Stimulated activated CD8-positive, alpha-beta memory T cell treated with anti-CD3 and anti-CD28 coated beads, Interleukin-7, amount 100 ng/mL, for 24 hours (primary cell): ENCODE measurements at places on chromosomes 7 and 10.

GRCh38 chr10:63084690-63085382 lies 48.3 kb upstream of the NRBF2 start:
- DNase-seq = no peak

- DNase-seq = no peak
These were observed 46.2 kb downstream of the ICA1 start for GRCh38 chr7:8215648-8216333.

DNA sequence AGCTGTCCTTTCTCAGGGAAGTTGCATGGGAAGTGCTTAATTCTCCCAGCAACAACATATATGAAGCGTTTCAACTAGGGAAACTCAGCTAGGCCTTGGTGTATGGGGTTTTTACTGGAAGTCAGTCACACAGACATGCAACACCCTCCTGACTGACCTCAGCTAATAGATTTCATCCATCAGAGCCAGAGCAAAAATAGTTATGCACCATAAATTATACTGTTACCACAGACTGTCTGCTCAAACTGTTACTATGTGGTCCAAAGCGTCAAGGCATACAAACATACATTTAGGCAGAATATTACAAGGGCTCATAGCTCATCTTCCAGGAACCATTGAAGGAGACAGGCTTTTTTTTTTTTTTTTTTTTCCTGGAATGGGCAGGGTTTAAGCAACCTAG lies 417.9 kb downstream of the ANKRD7 start:
- DNase-seq = no peak

DNA sequence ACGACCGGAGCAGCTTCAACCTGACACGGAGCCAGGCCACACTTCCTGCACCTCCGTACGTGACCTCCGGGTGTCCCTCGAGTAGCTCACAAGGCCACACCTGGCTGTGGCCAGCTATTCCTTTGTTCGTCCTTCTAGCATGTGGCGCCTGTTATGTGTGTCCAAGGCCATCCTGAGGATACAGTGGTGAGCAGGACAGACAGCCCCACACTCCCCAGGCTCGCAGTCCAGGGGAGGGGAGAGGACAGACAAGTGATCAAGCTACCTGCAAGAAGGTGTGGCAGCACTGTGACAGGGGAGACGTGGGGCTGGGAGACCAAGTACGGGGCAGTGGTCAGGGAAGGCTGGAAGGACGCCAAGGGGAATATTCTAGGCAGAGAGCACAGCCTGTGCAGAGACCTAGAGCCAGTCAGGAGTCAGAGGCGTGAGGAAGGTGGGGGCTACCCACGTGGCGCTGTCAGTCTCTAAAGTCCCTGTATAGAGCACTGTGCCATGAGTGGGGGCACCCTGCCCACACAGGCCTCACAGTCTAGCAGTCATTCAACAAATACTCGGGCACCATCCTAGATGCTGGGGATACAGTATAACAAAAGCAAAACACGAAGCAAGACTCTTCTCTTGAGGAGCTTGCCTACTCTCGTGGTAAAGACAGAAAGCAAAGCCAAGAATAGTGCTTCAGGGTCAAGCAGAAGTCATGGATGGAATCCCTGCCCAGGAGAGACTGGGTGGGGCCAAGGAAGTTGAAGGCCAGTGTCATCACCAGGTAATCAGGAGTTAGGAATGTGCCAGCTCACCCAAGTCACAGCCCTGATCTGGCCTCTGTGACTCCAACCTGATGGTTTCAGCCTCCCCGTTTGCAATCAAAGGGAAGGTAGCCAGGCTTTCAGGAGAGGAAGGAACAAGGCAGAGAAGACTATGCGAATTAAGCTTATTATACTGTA lies 58.6 kb downstream of the PROSER2 start:
- no peak for DNase-seq

- no peak for DNase-seq
These were observed 71.0 kb downstream of the SLC25A13 start for GRCh38 chr7:96250776-96251361.

- no peak for DNase-seq
These were observed 323.3 kb upstream of the ZNF32 start for GRCh38 chr10:43971981-43972380.

GRCh38 chr7:92717993-92718716 lies 118.2 kb downstream of the CDK6 start:
- DNase-seq = peak; percentile 18

- no peak for DNase-seq
These were observed 5.7 kb upstream of the ZYX start for GRCh38 chr7:143375298-143376034.

- DNase-seq = peak; percentile 23
These were observed 6.9 kb upstream of the SH2B2 start for GRCh38 chr7:102279537-102280400.

DNA sequence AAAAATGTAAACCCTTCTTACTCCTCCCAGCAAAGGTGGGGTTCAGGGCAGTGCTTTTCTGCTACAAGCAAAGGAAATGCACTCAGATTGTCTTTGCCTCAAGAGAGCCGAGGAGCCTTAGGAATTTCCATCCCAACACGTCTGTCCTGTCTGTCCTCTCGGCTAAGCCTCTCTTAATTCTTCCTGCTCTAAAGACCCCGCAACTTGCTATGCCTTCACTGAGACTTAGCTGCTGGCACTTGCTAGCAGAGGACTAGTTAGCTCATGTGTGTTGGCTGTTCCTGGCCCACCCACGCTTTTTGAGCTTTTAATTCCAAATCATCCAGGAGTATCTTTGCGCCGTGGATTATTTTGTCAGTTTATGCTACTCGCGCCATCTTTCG lies 481 bp upstream of the NPM3 start:
- DNase-seq = no peak

- no peak for DNase-seq
These were observed 123.6 kb downstream of the ADCYAP1R1 start for GRCh38 chr7:31175672-31176071.

DNA sequence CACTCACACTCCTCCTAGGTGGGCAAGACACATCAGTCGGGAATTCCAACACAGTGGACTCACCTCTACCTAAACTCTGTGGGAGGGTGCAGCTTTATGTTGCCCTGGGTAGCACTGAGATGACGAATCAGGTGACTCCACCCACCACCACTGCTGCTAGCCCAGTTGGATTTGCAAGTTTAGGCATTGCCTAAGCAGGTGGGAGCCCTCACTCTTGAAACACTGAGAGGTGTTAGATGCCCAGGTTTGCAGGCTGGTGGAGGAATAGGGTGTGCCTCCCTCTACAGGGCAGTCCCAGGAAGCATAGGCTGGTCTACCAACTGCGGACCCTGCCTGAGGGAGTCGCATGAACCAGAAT lies 708.9 kb downstream of the POM121L12 start:
- DNase-seq = no peak

DNA sequence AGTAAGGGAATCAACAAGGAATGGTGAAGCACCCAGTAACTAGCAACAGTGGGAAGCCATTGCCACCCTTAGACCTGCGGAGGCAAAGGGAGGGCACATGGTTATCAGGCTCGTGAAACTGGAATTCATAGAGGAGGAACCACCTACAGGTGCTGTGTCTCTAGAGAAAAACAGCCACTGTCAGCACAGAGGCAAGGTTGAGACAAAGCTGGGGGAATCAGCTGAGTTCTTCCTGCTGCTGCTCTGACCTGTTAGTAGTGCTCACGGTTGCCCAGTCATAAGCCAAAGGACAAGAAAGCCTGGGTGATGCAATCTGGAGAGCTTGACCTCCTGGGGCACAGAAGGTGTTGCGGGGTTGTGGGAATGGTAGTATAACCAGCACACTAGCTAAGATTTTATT lies 110.1 kb downstream of the TPST1 start:
- DNase-seq = no peak

DNA sequence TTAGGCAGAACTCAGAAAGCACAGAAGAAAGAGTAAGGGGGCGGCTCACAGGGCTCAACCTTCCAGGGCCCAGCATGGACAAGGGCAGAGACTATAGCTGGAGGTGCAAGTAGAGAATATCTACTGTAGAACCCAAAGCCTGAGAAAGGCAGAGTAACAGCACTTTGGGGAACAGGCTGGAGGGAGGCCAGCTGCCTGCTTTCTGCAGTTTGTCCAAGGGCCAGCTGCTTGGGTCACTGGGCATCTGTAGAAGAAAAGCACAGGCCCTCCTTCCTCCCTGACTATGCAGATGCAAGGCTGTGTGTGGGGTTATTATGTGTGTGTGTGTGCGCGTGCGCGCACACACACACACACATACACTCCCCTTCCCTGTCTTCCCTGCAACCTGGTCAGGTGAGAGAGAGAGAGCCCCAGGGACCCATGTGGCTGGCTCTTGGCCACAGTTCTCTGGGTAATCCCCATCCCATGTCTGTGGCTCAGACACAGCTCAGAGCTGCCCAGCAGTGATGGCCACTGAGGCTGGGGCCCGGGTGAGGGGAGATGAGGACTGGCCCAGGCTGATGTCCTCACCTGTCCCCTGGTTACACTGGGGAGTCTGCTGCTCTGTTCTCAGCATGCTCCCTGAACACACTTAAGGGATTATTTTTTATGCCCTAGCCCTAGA lies 9.0 kb downstream of the ADRA2A start:
- DNase-seq = no peak

DNA sequence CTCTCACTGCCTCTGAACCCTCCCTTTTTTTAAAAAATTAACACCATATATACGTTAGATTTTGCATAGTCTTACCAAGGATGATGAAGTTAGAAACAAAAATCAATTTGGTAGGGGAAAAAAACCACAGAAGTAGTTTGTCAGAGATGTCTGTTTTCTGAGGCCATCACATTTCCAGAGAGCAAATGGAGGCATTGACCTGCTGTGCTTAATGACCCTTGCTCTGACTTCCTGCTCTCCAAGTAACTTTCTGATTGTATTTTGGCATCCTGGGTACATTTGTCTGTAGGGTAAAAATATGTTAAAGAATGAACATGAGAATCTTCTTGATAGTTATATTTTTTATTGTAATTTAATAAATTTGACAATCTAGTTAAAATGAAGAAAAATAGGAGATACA lies 140.2 kb downstream of the LCOR start:
- DNase-seq = no peak

GRCh38 chr10:49258350-49258683 lies 40.7 kb upstream of the C10orf71 start:
- DNase-seq = no peak

- DNase-seq = no peak
These were observed 118.2 kb upstream of the FAM133B start for GRCh38 chr7:92708111-92709042.

- DNase-seq = no peak
These were observed 289.7 kb upstream of the TMEM229A start for GRCh38 chr7:124322561-124322960.

DNA sequence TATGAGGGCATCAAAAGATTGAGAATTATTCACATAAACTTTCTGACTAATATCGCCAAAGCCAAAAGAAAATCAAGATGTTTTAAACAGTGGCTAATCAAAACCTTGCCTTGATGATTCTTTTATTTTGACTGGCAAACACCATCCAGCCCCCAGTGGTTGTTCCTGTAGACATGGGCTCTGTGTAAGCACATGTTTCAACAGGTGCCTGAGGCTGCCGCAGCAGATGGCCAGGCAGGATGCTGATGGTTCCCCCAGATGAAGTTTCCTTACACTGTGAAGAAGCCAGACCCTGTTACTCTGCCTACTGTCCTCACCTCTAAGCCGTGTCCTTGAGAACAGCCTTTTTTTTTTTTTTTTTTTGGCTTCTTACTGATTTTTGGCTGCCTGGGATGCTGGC lies 146.5 kb downstream of the RAB11FIP2 start:
- no peak for DNase-seq

DNA sequence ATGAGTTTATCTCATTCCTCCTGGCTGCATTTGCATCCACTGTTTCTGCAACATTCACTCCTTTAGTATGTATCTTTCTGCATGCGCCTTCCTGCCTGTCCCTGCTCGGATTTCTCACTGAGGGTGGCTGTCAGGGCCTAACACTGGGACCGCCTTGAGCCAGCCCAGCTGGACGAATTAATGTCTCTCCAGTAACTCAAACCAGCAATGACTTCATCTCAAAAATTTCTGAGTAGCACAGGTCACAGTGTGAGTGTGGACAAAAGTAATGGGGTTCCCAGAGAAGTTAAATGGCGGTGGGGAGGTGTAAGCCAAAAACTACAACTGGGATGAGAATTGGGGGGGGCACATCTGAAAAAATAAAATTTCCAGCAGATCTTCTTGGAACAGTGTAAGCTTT lies 444.0 kb upstream of the MGMT start:
- DNase-seq = no peak

DNA sequence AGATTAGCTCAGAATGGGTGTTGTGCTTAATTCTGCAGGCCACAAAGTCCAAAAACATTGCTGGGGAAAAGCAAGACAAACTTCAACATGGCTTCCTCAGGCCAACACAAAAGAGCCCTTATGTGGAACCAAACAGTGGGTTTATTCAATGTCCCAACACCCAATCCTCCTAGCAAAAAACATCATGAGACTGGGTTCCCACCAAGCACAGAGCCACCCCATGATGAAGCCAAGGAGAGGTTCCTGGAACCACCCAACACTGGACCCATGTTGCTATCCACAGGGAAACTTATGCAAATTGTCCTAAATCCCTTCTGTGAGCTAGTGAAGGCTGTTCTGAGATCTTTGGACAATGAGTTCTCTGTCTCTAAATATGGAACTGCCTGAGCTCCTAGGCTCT lies 24.0 kb downstream of the SLC25A13 start:
- no peak for DNase-seq

DNA sequence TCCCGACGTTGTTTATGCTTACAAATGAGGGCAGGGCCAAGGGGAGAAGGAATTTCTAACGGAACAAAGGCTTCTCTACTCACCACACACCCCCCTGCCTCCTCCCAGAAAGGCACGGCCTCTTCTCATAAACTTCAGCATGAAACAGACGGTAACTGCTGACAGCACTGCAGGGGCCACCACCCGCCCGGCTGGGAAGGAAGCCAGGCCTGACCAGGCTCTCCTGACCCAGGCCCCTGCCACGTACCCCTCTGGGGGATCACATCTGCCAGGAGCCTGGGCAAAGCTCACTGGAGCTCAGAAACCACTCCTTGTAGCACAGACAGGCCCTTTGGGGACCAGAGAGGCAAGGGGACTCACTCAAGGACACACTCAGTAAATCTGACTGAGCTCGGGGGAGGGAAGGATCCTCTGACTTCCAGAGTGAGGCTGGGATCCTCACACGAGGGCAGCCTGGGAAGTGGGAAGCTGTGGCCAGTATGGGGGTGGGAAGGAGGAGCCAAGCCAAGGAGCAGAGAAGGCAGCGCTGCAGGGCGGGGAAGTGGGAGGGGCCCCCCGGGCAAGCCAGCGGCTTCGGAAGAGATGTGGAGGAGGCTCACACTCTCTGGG lies 46.1 kb downstream of the ZCCHC24 start:
- DNase-seq = no peak

- no peak for DNase-seq
These were observed 148.6 kb downstream of the PPP1R3A start for GRCh38 chr7:113770146-113770738.

DNA sequence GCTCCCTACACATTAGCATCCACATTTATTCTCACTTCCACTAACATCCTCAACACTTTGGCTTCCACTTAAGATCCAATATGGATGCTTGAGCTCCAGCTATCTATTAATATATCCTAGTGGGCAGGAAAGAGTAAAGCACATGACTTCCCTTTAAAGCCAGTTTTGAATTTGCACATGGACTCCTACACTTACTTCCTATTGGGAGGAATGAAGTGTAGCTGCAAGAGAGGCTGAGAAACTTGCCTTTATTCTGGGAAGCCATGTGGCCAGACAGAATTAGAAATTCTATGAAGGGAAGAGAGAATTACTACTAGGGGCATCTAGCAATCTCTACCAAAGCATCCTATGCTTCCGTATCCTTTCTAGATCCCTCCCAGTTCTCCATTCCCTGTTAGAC lies 3.0 kb upstream of the TSPAN14 start:
- DNase-seq = no peak
